T-helper 1 cell (primary cell): ENCODE measurements at places on chromosomes 6 and 20.

GRCh38 chr20:16107172-16107870 is 465.9 kb downstream of the KIF16B start:
- no peak for DNase-seq

- DNase-seq, result no peak
Observed at GRCh38 chr20:23187751-23188150, 101.6 kb upstream of the CD93 start.

DNA sequence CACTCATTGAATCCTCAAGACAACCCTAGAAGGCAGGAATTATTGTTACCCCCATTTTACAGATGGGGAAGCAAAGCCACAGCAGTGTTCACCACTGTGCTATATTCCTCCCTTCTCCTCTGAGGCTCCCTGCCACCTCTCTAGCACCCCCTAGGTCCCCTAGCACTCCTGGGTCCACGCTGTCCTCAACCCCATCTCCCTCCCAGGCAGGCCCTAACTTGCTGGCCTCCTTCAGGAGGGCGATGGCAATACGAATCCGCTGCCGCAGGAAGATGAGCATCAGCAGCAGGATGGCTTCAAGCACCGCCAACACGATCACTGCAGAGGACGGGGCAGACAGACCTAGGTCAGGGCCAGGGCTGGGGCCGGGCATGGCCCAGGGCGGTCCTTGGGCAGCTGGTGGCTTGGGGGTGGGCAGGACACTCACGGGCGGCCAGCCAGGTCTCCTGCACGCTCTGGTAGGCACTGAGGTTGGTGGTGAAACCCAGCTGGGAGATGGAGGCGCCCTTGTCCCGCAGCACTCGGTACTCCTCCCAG is 7.8 kb upstream of the NEU1 start:
- DNase-seq, result no peak

GRCh38 chr6:16803294-16804200 is 42.3 kb upstream of the ATXN1 start:
- no peak for DNase-seq

DNA sequence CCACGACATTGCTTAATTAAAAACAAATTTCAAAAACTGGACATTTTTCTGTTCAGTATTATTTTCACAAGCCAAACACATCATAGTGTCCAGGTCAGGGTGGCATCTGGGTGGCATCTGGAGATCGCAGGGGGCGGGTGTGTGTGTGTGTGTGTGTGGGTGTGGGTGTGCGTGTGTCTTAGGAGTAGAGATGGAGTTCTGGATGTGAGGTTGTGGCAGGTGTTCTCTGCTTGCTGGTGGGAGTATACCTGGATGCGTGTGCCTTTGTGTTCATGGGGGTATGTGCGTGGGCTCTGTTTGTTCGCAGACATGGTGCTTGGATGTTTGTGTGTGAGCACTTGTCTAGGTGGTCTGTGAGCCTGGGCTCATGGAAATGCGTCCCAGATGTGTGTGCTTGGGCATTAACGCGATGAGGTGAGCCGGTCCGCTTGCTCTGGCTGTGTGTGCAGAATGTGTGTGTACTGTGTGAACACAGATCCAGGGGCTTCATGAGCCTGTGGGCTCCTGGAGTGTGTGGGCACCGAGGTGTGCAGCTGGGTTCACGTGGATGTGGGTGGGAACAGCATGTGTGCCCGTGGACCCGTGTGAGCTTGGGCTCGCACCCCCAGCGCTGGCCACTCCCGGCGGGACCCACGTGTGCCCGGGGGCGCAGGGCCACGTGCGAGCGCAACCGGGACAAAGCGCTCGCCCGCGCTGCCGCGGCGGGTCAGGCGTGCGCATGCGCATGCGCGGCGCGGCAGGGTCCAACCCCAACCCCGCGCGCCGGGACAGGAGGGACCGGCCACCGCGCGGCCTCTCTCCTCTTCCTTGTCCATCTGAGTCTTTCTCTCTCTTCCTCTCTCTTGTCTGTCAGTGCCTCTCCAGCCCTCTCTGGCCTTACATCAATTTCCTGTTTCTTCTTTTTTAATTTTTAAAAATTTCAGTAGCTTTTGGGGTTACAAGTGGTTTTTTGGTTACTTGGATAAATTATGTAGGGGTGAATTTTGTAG is 60.4 kb downstream of the SRC start:
- DNase-seq, result no peak

DNA sequence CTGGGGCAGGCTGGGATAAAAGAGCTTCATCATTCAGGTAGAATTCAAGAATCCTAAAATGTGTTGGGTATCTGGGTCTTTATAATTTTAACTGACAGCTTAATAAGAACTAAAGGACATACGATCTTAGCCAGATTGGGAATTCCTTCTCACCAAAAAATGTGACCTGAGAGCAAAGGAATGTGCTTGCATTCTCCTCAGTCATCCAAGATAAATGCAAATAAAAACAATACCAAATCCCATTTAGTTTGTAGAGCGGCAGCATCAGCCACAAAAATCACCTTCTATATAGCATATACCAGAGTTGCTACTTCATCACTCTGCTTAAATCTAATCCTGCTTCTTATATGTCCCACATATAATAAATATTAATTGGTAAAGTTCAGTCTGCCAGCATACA is 16.9 kb downstream of the USP49 start:
- DNase-seq, result no peak

DNA sequence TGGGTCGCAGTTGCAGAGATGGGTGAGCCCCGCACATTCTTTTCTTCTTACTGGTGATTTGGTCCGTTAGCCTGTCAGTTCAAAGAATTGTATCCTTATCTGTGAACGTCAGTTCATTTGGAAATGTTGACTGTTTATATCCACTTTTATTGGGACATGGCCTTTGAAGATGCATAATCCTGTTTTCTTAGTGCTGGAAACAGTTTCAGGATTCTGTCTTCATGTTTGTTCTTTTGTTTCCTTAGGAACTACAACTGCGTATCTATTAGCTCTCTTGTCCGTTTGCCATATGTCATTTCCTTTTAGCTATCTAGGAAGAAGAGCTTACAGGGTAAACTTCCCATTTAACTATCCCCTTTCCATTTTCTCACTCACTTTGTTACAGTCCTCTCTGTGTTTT is 35.0 kb upstream of the TULP1 start:
- no peak for DNase-seq

GRCh38 chr20:39188266-39188765 is 226.2 kb downstream of the DHX35 start:
- no peak for DNase-seq

DNA sequence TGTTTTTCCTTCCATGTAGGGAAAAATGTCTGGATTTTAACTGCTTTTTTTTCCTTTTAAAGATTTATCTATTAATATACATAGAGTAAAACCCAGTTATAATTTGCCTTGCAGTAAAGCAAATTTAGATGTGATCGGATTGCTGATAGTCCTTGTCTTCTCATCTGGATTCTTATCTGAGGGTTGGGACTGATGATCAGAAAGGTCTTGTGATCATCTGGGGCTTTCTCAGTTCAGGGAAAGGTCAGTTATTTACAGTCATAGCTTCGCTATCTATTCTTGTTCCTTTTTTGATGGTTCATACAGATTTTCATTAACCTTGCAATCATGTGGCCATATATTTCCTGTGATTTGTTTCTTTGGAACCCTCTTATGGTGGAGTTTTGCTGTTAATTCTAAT is 63.8 kb upstream of the CLDN20 start:
- DNase-seq, result no peak

DNA sequence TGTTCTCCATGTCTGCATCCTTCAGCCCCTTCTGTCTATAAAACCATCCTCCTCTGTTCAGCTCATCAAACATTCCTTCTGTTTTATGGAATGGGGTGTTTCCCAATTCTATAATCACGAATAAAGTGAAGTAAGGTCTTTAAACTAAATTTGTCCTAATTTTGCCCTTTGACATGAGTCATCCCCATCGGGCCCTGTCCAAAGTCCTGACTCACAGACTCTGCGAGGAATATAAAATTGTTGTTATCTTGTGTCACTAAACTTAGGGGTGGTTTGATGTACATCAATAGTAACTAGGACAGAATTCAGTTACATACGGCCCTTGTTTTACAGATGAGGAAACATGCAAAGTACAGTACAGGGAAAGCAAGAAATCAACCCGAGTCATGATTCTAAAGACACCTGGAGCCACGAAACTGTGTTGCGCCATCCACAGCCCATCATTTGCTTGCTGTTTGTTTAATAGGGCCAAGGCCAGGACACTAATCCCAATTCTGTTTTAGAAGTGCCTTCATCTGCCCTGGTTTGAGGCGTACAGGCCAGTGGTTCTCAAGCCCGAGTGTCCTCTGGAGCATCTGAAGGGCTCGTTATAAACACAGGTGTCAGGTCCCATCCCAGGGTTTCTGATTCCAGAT is 2.8 kb downstream of the ACSS1 start:
- DNase-seq, result no peak

GRCh38 chr6:90146921-90147649 is 149.6 kb downstream of the BACH2 start:
- DNase-seq, result no peak

GRCh38 chr6:136365776-136366354 is 76.2 kb upstream of the BCLAF1 start:
- DNase-seq, result peak; percentile 50
